ENCODE measurements at places on chromosomes 2 and 18. TPM values are rescaled to one million over a fixed set of nuclear protein-coding genes. Genes with fewer than 3 reads are reported as not detected.

GRCh38 chr2:168210216-168210894 is 37.0 kb downstream of the STK39 start:
- no peak for DNase-seq

DNA sequence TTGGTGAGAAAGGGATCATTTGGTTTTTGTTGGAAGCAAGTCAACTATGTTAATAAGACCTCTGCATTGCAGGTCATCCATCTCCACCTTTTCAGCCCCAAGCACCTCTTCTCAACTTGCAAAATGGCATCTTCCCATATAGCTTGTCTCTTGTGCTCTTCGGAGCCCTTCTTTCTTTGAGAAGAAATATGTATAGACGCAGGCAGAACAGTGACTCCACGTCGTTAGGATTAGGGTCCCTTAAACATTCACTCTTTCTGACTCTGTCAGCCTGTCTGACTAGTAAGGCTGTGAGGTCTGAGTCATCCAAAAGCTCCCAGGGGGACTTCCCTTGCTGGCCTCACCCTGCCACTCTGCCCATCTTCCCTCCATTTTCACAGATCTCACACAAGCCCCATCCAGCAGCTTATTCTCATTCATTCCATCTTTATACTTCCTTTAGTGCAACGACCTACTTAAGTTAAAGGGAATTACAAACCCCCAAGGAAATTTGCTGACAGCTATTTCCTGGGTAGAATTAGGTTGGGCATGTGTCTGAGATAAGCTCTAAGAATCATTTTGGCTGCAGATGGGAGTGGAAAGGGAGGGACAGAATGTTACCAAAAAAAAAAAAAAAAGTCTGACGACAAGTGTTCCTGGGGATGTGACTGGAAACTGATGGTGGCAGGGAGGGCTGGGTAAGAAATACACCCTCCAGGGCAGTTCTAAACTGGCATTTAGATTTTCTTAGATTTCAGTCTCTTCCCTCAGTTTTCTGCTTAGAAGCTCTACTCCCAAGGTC is 37.7 kb upstream of the MEX3C start:
- peak; percentile 67 for DNase-seq

- DNase-seq = peak; percentile 9
Observed at GRCh38 chr18:8341481-8342230, 267.6 kb upstream of the RAB12 start.

GRCh38 chr2:135607561-135607960 is 76.3 kb downstream of the R3HDM1 start:
- peak; percentile 14 for DNase-seq

MDH1B gene
- 0.77 TPM for total RNA-seq

DNA sequence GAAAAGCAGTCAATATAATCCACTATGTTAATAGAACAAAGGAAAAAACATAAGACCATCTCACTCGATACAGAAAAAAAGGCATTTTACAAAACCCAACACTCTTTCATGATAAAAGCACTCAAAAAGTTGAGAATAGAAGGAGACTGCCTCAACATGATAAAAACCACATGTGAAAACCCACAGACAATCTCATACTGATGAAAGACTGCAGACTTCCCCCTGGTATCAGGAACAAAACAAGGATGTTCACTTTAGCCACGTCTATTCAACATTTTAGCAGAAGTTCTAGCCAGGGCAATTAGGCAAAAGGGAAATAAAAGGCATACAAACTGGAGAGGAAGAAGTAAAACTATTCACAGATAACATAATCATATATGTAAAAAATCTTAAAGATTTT is 285.9 kb downstream of the EIPR1 start:
- no peak for DNase-seq

DNA sequence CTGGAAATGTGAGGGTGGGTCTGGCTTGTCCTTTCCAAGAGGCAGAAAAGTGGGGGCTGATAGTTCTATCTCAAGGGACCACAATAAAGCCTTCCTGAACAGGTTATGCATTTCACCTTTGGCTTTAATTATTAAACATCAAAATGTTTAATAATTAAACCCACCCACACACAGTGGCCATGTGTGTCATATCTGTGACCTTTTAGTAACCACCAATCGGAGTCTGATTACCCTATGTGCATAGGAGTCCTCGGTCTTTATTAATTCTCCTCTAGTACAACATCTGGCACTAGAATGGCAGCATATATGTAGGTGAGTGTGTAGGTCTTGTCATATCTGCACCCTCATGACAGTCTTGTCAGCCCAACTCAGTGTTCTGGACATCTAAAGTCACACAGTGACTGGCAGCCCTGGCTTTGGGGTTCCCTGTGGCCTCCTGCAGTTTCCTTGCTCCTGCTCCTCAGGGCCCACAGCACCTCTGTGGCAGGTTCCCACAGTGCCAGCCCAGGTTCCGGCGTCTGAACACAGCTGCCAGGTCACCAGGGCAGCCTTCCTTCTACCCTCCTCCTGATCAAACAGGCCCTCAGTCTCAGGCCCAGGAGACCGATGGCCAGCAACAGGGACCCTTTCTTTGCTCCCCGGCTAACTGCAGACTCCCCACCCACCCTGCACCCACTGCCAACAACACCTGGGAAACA is 100.9 kb downstream of the MTCL1 start:
- no peak for DNase-seq

CNGA3 gene
- not detected for total RNA-seq
